ENCODE measurements at places on chromosomes 12 and 14.
A peak's percentile ranks its signal among the peaks of the same experiment; 100 is the strongest.

DNA sequence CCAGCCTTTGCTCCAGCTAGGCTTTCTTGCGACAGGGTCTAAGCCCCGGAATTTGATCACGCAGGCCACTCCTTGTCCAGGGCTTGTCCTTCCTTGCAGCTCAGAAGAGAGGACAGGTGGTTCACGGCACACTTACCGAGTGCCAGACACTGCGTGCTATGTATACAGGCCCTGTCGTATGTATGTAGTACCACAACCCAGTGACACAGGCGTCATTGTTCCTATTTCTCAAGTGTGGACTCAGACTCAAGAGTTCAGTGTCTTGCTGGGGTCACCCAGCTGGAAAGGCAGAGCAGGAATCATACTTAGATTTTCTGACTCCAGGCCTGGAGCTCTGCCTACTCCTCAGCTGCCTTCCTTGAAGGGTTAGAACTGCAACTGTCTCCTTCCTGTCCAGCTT, 153.9 kb downstream of the SMOC1 start:
- DNase-seq: no peak

DNA sequence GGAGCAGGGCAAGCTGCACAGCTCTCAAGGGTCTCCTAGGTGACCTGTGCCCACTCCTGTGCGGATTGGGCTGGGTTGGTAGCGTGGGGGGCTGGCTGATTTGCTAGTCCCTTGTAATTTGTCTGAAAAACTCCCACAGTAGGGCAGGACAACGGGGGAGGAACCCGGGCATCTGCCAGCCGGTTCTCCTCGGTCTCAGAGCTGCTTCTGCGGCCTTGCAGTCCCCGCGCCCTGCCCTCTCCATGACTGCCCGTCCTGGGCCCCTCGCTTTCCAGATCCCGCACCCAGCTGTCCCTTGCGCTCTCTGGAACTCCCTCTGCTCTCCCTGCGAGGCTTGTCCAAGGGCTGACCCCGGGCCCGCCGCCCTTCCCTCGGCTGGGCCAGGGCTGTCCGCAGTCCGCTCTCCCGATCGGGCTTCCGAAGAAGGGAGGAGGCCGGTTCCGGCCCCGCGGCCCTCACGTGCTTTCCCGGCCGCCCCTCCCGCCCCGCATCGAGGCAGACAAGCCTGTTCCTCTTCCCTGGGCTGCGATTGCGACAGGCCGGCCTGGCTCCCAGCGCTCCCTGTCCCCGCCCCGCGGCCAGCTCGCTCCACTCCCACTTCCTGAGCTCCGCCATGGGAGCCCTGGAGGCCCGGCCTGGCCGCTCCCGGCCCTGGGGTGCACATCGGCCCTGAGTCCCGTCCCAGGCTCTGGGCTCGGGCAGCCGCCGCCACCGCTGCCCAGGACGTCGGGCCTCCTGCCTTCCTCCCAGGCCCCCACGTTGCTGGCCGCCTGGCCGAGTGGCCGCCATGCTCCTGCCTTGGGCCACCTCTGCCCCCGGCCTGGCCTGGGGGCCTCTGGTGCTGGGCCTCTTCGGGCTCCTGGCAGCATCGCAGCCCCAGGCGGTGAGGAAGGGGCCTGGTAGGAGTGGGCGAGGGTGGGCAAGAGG, at the start of gene LTBR:
LTBR (plus strand) TSS at position 591 of the 927 bp plus-strand sequence; CDS start at position 788, 197 bp downstream.
- no peak for DNase-seq

DNA sequence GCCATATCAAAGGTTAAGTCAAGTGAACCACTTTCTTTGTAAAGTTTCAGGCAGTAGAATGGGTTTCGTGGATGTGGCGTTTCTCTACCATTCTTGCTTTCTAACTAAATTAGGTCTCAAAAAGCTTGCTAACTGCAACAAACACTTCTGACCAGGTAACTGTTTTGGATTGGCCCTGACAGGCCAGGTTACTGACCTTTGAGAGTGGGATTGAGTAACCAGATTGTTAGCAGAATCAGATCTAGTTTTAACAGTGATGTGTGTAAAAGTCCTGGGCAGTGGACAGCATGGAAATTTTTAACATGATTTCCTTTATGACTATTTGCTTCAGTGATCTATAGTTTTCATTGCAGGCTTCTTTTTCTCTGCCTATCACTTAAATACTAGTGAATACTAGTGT, 57.9 kb downstream of the TMTC3 start:
- DNase-seq: no peak

DNA sequence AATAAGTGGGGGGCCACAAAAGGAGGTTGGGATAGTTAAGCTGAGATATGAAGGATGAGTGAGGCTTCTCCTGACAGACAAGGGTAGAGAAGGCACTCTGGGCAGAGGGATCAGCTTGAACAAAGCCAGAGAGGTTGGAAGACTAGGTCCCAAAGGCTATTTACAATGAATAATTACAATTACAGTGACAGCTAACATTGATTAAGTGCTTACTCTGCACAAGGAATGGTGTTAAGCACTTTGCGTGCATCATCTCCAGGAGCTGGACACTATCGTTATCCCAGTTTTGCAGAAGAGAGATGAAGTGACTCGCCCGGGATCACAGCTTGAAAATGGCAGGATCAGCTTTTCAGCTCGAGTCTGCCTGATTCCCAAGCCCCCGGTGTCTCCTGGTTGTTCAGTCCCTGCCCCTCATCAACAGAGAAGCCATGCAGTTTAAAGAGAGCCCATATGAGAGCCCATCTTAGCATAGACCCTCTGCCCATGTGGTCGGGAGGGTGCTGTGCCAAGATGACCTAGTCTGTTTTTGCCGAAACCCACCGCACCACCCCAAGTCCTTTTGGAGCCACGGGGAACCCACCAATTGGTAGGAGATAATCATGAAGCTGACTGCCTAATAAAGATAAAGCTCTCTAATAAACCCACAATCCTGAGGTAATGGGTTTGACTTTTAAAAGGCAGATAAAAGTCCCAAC, 89.9 kb upstream of the HSPB8 start:
- DNase-seq: no peak

GRCh38 chr12:31973818-31974217, 14.6 kb downstream of the RESF1 start:
- DNase-seq: no peak

- no peak for DNase-seq
These were observed 177.9 kb upstream of the PRMT8 start for GRCh38 chr12:3313066-3313465.

DNA sequence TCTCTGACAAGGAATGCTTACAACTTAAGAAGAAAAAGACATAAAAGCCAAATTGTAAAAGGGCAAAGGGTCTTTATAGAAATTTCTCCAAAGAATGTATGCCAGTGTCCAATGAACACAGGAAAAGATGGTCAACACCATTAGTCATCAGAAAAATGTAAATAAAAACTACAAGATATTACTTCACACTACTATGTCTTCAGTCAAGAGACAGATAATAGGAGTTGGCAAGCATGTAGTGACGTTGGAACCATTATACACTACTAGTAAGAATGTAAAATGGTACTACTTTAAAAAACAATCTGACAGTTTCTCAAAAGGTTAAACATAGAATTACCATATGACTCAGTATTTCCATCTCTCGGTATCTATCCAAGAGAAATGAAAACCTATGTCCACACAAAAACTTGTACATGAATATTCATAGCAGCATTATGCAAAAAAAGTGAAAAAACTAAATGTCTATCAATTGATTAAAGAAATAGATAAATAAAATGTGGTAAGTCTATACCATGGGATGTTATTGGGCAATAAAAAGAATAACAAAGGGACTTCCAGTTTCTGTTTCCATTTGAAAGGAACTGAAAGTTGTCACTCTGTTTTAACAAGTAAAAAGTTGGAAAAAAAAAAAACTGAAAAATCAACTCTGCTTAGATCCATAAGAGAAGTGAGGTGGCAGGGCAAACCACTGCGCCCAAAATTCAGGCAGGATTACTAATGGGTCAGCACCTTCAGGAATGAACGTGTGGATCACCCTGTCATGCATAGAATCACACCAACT, 69.8 kb downstream of the ALG10B start:
- no peak for DNase-seq

DNA sequence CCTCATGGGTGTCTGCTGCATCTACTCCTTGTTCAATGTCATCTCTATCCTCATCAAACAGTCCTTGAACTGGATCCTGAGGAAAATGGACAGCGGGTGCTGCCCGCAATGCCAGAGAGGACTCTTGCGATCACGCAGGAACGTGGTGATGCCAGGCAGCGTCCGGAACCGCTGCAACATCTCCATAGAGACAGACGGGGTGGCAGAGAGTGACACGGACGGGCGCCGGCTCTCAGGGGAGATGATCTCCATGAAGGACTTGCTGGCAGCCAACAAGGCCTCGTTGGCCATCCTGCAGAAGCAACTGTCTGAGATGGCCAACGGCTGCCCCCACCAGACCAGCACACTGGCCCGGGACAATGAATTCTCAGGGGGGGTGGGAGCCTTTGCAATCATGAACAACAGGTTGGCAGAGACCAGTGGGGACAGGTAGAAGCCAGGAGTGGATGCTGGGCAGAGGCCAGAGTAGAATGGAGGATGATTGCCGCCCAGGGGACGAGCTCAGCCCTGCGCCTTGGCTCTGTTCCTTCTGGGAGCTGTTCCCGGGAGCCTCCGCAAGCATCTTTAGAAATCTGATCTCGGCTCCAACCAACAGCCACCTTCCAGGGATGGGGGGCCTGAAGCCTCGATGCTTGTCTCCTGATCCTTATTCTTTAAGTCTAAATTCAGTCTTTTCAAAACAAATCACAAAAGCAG, 71.6 kb upstream of the PSMC1 start:
- DNase-seq: no peak

DNA sequence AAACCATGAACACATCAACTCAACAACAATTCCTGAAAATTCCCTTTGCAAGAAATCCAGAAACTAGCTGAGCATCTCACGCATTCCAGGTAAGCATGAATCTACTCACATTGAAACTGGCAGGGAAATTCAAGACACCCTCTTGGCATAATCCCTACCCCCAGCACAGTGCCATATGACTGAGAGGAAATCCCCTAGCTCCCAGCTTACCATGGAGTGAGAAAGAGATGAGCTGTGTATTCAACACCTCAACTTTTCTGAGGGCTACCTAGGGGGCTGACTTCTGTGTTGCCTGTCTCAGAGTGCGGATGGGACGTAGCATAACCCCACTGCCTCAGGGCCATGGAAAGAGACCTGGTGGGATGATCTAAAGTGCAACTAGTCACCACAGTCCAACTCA, 37.7 kb upstream of the GPR132 start:
- DNase-seq: no peak

GRCh38 chr12:77584860-77585259, 245.8 kb upstream of the NAV3 start:
- DNase-seq: no peak

DNA sequence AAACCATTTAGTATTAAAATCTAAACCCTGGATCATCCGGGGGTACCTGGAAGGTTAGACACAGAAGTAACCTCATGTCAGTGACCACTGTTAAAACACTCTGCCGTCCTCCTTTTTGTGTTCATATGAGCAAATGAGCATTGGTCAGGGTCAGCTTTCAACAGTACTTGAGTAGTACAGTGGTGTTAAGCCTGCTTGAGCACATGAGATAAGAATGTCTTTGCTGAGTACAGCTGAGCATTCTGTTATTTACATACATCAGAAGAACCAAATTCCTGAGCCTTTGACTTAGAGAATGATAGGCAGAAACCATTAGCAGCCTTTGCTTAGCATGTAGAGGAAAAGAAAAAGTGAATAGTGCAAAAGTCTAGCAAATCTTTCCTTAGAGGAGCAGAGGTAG, 38.6 kb upstream of the LRTM2 start:
- DNase-seq: no peak

DNA sequence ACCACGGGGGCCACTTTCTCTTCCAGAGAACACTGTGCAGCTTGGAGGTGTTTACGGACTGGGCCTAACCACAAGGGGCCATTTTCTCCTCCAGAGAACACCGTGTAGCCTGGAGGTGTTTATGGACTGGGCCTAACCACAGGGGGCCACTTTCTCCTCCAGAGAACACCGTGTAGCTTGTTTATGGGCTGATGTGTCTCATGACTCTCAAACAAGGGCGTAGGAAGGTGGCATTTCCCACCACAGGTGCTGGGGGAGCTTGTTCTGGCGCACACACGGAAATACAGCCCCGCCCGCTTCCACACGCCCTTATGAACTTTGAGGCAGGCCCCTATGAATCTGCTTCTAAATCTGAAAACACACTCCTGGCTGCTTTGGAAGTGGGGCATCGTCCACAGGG, 174.6 kb upstream of the SFSWAP start:
- no peak for DNase-seq

DNA sequence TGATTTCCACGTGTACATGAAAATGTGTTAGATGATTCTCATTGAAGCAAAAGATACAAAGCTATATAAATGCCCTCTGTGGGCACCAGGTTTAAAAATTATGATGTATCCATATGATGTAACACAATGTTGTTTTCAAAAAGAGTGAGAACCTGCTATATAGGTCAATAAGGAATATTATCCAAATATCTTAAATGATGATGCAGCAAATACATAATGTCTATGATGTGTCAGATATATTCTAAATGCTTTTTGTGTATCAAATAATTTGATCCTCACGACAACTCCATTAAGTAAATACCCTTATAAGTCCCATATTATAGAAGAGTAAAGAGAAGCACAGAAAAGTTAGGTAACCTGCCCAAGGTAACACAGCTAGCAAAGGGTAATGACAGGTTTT, 393.0 kb upstream of the DCN start:
- no peak for DNase-seq

- DNase-seq: no peak
These were observed 45.7 kb upstream of the ATP2A2 start for GRCh38 chr12:110235383-110235782.

DNA sequence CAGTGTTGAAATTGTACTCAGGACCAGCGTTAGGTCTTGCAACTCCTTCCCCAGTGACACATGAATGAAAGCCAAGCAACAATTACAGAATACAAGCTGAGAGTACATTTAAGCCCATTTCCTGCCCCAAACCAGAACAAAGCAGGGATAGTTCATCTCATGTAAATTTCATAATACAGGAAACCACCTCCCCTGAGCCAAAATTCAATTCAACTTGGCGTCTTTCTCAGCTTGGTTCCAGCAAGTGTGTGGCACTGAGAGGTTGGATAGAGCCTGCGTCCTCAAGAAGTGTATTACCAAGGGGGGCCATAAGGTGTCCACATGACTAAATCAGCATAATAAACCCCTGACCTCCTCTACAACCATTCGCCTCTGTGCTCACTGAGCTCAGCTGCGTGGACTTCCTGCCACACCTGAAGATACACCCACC, 278.9 kb upstream of the CRY1 start:
- DNase-seq: no peak

DNA sequence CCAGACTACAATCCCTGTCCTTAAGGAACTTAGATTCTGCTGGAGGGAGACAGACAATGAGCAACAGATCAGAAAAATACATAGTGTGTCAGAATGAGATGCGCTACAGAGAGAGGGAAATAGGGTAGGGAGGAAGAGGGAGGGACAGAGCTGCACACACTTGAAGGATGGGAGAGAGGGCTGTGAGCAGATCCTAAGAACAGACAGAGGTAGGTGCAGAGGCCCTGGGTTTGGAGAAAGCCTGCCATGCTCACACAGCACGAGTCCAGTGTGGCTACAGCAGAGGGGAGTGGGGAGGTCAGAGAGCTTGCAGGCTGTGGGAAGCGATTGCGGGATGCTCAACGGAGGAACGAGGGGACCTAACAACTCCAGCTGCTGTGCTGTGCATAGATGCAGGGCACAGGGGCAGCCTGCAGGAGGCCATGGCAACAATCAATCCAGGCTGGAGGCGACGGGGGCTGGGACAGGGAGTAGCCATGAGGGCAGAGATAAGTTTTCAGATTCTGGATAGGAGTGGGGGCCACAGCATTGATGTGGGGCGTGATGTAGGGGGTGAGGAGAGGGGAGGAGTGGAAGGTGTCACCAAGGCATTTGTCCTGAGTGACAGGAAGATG, 20.7 kb downstream of the FAIM2 start:
- DNase-seq: no peak

GRCh38 chr14:20460458-20461224, 593 bp downstream of the PIP4P1 start:
- DNase-seq: peak; percentile 65

GRCh38 chr12:59843260-59843843, 247.5 kb downstream of the SLC16A7 start:
- DNase-seq: no peak

All from activated CD4-positive, CD25-positive, alpha-beta regulatory T cell (primary cell).